ENCODE measurements at places on chromosomes 11 and 22.

GRCh38 chr11:111707039-111707690 is 59.0 kb downstream of the PPP2R1B start:
- no peak for DNase-seq

DNA sequence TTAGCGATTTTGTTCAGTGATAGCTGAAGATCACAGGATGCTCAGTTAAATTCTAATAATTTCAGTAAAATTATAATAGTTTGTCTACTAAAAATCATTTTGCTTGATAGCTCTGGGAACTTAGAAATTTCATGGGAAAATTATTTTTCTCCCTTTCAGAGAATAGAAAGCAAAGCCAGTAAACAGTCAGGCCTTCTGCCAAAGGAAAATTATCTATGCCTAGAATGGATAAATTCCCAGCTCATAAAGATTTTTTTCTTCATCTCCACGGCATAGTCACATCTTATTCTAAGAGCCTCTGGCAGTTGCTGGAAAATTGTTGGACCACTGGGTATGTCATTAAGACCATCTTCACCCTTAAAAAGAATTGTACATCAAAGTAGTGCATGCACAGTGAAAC is 169.6 kb upstream of the ANO3 start:
- no peak for DNase-seq

GRCh38 chr11:83836065-83836464 is 549.9 kb upstream of the CCDC90B start:
- no peak for DNase-seq

DNA sequence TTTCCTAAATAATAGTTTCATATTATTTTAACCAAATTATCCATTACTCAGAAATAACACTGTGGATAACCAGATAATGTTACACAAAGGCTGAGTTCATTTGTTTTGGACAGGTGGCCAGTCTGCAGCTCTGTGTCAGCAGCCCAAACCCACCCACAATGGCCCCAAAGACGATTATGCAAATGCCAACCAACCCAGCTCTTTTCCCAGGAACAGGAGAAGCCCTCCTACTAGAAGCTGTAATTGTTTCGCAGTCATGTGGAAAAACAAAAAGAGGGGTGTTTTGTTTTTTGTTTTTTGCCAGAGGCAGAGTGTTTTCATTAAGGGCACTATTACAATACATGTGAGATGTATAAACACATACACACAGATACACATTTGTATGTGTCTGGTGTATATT is 102.1 kb downstream of the FCHSD2 start:
- DNase-seq: no peak

GRCh38 chr11:95293116-95293515 is 62.1 kb upstream of the SESN3 start:
- no peak for DNase-seq
